ENCODE measurements at places on chromosomes 11 and 22.

DNA sequence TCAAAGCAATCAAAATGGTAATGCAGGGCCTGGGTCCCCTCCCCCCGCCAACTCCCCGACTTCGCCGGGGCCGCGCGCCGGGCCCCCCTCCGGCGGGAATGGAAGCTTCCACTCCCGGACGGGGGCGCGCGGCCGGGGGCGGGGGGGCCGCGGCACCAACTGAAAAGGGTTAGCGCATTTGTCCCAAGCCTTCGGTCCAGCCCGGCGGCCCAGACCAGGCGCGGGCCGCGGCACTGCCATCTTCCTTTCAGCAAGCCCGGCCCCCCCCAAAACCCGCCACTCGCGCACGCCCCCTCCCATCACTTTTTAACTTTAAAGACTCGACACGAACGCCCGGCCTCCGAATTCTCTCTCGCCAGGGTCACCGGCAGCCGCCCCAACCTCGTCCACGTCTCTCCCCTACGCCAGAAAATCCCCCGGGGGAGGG, 2.8 kb downstream of the PHF21B start:
- no peak for DNase-seq

DNA sequence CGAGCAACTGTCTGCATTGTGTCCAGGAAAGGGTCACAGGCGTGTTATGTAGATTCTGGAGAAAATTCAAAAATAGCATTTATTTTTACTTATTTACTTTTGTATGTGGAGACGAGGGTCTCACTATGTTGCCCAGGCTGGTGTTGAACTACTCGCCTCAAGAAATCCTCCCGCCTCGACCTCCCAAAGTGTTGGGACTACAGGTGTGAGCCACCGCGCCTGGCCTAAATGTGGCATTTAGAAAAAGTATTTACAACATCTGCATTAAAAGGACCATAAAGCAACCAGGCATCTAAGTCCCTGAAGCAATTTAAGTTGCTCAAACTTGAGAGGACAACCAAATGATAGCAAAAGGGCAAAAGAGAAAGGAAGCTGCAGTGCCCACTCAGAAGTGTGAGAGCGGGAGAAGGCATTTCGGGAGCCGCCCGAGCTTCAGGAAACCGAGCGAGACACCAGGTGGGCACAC, 595 bp downstream of the TRIM66 start:
- peak; percentile 38 for DNase-seq

DNA sequence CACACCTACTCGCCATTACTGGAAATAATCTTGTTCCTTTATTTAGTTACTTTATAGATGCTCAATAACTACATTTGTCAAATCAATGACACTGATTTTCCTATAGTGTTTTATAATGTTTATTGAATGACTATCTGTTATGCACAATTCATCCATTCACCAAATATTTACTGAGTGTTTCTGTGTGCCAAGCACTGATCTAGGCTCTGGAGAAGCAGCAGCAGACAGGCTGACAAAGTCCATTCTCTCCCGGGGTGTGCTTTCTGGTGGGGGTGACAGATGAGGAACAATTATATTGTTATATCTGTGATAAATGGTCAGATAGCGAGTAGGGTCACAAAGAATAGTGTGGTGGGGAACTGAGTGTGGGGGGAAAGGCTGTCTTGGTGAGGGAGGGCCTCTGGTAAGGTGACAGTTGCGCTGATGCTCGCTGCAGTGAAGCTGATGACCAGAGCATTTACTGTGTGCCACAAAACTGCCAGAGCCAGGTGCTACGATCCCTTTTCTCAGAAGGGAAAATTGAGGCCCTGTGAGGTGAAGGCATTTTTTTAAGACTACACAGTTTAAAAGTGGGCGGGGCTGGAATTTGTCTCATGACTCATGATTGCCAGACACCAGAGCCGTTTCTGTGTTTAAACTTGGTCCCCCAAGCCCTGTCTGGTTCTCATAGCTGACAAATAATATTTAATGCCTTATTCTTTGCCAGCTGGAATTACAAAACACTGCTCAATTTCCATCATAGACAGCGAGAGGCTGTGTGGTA, 10.2 kb downstream of the PACS1 start:
- no peak for DNase-seq

GRCh38 chr11:94196363-94196762, 67.7 kb downstream of the PANX1 start:
- DNase-seq = no peak

GRCh38 chr11:73087730-73088129, 54.4 kb downstream of the FCHSD2 start:
- no peak for DNase-seq

- DNase-seq = no peak
Observed at GRCh38 chr11:37442576-37442975, 844.5 kb upstream of the RAG2 start.

DNA sequence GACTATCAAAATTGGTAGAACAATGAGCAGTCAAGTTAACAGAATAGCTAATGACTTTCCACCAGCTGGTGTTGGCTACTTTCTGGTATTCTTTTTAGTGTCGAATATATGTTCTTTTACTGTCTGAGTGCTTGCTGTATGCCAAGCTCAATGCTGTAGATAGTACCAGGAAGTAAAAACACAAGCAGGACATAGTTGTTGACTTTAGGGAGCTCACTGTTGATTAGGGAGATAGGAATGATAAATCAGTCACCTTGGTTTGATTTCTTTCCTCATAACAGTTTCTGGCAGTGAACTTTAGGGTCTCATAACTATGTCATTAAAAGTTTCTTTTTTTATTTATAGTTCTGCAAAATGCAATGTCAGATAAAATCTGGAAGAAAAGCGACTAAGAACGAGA, 9.0 kb downstream of the HMGXB4 start:
- DNase-seq = no peak

Data from skin of body (tissue), 3 donors.